ENCODE measurements at places on chromosomes 2 and 18.

GRCh38 chr18:10444314-10445006, 10.0 kb upstream of the APCDD1 start:
- no peak for DNase-seq

GRCh38 chr2:197327472-197328098, 17.0 kb upstream of the ANKRD44 start:
- no peak for DNase-seq

GRCh38 chr18:59986139-59986538, 86.3 kb downstream of the PMAIP1 start:
- no peak for DNase-seq

DNA sequence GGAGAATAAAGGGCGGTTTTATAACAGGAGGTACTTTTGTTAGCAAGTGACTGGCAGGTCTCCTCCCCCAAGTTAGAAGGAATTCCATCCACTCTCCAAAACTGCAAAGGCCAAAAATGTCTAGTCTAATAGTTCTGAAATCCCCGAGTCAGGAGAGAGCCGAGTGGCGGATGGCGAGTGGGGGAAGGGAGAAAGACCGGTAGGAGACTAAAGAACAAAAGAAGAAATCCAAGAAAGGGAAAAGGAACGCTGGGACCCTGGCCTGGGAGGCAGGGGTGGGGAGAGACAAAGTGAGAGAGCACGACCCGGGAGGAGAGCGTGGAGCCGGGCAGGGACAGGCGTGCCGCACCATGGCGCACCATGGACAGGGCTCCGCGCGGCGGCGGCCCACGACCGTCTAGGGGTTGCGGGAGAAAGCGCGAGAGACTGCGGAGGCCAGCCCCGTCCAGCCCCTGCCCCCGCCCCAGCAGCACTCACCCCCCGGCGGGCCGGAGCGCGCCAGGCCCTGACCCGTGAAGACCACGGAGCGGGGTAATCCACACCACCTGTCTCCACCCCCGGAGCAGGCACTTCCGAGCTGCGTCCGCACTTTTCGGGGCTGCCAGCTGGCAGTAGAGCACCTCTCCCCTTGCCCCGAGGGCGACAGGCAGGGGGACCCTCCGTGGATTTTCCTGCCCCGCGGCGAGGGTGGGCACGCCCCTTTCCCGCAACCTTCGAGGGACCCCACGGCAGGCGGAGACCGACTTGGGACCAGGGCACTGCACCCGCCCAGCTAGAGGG, 1.6 kb downstream of the CDH2 start:
- DNase-seq: no peak

DNA sequence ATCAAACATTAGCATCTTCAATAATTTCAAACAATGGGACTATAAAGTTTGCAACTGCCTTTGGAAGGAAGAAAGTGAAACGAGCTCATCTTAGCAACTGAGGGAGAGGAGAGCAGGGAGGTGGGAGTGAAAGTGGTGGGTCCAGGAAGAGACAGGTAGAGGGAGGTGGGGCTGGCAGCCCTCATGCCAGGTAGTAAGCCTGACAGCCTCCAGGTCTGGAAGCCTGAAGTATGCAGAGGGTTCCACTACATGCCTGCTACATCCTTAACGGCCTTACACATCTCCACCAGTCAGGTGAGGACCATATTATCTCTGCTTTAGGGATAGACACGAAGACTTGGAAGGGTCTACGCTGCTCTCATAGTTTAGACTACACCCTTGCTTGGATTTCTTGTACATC, 201.1 kb upstream of the TWIST2 start:
- DNase-seq: no peak

DNA sequence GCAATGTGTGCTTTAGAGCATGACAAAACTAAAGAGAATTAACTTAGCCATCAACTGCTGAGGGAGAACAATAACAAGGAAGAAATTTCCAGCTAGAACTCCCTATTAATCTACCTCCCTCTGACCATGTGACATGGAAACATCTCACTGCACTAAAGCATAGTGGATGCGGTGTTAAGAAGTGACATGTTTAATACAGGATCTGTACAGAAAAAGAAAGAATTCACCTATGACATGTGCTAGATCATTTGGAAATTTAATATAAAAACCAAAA, 202.3 kb upstream of the KLHL14 start:
- no peak for DNase-seq

GRCh38 chr18:30280186-30280585, 762.4 kb downstream of the DSC3 start:
- no peak for DNase-seq

DNA sequence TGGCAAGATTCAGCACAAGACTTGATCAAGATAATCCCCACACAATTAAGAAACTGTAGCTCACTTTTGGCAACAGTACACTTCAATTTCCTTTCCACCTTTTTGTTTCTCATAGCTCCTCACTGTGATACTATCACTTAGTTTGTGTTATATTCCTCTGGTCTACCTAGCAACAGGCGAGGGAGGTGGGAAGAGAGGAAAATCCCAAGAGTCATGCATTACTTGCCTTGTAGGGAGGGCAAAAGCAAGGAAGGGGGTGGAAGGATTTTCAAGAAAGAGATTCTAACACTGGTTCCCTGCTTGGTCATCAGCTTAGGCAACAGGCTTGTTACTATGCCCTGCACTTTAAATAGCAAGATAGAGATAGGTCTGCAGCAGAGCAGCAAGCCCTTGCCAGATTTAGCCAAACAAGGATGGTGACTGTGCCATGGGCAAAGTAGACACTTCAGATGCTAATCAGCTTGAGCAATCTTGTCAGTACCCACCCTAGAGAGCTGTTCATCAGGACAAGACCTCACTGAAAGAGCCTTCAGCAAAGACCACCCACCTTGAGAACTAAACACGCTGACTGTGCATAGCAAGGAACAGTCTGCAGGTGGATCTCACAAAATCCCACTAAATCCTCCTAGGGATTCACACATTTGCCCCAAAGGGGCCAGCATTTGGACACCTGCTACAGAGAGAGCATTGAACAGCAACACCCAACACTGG, 134.6 kb downstream of the MBD2 start:
- DNase-seq: no peak

DNA sequence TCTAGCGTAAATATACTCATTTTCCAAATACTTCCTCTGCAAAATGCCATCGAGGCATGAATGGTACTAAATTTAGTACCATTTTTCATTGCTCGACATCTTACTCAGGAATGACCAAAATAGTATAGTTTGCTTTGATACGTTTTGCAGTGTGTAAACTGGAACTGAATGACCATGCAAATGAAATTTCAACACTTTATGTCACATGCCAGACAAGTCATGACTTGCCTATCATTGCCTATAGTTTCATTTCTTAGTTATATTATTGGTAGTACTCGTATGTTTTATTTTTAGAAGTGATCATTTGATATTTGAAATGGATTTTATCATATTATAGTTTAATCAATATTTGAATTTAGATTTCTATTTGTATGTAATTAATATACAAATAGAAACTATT, 9.1 kb downstream of the MSTN start:
- DNase-seq: no peak

DNA sequence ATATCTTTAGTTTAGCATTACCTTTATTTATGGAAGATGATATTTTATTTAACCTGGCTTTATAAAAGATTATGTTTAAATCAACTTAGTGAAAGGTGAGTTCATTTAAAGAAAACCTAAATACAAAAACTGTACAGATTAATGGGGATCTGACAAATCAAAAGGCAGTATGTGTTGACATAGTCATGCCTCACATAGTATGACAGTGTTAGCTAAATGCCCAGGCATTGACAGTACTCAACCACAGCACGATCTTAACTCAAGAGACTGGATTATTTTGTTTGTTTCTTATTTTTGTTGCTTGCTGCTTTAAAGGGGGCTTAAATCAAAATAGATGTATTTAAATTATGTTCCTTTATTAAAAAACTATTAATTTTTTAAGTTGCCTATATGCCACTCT, 7.8 kb downstream of the DOK6 start:
- DNase-seq: no peak

Data from NCI-H524 (cell line).